ENCODE measurements at places on chromosomes 2 and 18.

DNA sequence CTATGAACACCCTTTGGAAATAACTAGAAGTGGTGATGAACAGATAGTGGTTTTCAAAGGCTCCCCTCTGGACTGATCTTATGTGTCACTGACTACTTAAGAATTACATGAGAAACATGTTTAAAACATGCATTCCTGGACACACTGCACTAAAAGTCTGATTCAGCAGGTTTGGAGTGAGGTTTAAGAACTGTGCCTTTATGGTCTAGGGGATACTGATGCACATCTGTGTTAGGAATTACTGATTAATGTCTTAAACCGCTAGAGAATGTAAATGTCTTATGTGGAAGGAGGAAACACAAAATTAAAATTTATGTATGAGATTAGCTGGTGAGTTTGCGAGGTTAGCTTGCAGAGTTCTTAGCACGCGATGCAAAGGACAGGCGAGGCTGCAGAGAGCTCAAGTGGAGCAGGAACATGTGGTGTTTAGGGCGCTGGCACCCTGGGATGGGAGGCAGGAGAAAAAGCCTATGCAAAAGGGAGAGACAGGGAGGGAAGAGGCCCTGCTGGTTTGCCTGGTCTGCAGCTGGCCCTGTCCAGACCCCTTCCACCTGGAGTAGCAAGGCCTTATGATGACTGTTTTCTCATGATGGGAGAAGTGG, 11.7 kb downstream of the SH3YL1 start:
- no peaks in the 10 kb centered on the region for H3K4me1 ChIP-seq
- H3K27me3 ChIP-seq: no peaks in the 10 kb centered on the region
- H3K36me3 ChIP-seq: peaks cover 12% of the 10 kb centered on the region
- H3K27ac ChIP-seq: no peak overlapping the region
- no peak for DNase-seq

DNA sequence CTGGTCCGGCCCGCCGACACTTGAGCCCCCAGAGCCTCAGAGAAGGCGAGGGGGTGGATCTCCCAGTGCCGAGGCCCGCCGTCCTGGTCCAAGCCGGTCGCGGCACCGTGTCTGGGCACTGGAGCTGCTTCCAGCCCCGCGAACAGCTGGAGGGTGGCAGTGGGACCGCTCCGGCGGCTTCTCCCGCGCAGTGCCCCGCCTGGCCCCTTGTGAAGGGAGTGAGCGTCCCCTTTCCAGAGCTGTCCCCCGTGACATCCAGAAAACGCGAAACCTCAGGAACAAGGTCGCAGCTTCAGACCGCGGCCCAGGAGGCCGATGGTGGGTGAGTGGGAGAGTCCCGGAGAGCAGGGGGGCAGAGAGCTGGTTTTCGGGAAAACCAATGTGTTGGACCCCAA, 579 bp upstream of the EMX1 start:
- H3K4me3 ChIP-seq: peak overlapping the region; percentile 66
- peaks cover 42% of the 10 kb centered on the region for H3K27me3 ChIP-seq
- no peak for DNase-seq
- H3K36me3 ChIP-seq: no peaks in the 10 kb centered on the region

DNA sequence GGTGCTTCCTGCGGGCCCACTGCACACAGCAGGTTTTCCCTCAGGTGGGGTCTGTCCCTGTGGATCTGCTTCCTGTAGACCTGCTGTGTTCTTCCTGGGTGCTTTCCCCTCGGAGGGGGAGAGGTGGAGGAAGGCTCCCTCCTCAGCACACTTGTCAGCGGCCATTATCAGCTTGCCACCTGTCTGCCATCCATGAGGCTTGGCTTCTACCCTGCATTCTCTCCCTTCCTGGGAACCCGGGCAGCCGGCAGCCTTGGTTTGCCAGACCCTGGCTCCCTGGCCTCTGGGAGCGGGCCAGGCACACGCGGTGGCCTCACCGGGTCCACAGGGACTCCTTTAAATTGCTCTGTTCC, 58.5 kb downstream of the INPP5D start:
- no peaks in the 10 kb centered on the region for H3K27me3 ChIP-seq
- no peak overlapping the region for H3K4me3 ChIP-seq
- no peak overlapping the region for H3K27ac ChIP-seq
- no peaks in the 10 kb centered on the region for H3K36me3 ChIP-seq
- H3K4me1 ChIP-seq: no peaks in the 10 kb centered on the region

DNA sequence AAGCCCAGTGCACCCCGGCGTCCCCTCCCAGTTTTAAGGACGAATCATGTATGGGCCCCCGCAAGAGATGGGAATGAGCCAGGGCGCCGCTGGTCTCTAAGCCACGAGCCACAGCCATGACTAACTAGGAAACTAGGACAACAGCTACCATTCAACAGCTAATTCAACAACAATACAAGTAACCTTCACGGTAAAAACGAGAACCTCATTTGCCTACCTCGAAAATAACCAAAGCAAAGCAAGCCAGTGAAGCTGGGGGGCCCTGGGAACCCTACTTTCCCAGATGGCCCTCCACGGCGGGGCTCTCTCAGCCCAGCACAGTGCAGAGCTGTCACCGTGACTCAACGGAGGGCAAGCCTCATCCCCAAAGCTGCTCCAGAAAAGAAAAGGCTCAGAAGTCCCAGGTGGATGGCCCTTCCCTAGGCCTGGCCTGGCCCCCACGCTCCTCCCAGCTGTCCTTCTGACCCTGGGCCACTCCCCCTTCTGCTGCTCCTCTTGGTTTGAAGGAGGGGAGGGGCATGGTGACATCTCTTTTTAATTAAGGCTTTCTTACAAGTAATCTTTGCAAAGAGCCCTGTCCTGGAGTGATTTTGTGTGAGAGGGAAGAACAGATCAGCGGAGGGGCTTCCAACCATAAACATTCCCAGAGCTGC, 126.3 kb downstream of the HDAC4 start:
- H3K36me3 ChIP-seq: no peaks in the 10 kb centered on the region
- DNase-seq: no peak
- H3K27ac ChIP-seq: peak overlapping the region; percentile 50
- H3K4me1 ChIP-seq: peaks cover 42% of the 10 kb centered on the region
- H3K4me3 ChIP-seq: peak overlapping the region; percentile 61
- no peaks in the 10 kb centered on the region for H3K27me3 ChIP-seq
